ENCODE measurements at places on chromosomes 2 and 18.
A peak's percentile ranks its signal among the peaks of the same experiment; 100 is the strongest.

DNA sequence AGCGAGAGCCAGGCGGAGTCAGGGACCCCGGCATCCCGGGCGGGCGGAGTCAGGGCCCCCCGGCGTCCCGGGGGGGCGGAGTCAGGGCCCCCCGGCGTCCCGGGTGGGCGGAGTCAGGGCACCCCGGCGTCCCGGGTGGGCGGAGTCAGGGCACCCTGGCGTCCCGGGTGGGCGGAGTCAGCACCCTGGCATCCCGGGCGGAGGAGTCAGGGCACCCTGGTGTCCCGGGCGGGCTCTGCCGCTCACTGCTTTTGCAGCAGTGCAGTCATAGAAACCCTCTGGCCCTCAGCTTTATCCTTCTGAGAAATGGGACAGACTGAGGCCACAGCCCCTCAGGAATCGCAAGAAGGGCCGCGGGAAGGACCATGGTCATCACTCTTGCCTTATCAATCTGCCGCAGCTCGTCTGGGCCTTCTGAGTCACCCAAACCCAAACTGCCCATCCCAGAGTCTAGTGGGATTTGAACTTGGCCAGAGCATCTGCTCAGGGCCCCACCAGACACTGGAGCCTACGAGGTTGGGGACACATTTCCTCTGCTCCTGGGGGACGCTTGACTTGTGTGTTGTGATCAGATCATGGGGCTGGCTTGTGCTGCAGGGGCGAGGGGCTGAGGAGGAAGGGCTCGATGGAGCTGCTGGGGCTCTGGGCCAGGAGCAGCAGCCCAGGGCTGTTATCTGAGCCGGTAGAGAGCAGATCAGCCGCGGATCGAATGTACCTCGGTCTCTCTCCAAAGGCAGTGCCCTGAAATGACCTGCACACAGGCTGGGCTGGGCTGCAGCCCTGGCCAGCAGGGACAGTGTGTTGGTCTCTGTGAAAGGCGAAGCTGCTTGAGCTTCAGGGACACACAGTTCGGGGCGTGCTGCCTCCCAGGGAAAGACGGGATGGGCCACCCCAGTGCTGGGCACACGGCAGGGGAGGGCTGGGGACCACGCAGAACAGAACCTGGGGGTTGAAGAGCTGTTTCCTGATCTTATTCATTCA lies 290.1 kb upstream of the HDAC4 start:
- no peak for DNase-seq

DNA sequence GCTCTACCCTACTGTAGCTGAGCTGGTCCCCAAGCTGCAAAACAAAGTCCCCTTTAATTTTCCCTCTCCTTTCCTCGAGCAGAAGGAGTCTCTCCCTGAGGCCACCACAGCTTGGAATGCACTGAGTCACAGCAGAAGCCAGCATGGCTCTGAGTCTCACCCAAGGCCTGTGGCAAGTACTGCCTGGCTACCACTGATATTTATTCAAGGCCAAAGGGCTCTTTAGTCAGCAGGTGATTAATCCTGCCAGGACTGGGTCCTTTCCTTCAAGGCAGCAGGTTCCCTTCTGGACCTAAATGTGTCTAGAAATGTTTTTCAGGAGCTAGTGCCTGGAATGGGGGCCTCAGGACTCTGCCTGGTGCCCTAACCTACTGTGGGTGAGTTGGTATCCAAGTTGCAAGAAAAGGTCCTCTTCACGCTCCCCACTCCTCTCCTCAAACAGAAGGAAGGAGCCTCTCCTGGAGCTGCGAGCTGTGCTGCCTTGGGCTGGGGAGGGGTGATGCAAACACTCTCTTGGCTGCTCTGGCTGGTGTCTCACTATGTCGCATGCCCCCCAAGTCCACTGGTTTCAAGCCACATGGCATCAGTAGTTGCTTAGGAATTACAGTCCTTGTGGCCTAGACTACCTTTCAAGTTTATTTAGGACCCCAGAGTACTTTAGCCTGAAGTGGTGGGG lies 53.4 kb downstream of the CD28 start:
- no peak for DNase-seq

DNA sequence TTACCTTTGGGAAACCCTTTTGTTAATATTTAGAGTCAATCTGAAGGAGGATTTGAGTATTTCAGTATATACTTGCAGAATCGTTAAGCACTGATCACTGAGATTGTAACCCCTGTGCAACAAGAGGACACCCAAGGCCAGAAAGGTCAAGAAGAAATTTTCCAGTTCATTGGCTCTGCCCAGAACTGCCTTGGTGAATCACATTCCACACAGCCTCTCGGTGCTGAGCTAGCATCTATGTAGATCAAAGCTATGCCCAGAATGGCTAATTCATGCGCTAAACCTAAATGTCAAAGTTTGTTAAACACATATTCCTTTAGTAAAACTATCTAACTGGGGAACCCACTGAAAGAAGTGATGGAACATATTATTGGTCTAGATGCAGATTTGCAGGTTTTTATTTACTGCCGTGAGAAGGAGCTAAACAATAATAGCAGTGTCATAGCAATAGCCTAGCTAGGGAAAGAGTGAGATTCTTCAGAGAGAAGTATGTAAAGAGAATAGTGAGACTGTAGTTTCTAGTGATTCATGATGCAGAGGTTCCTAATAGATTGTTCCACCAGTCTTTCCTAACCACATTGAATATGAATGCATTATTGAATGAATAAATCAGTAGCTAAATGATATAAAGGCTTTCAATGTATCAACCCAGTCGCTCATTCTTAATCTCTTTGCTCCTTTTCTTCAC lies 423.2 kb upstream of the CRIM1 start:
- DNase-seq: no peak

DNA sequence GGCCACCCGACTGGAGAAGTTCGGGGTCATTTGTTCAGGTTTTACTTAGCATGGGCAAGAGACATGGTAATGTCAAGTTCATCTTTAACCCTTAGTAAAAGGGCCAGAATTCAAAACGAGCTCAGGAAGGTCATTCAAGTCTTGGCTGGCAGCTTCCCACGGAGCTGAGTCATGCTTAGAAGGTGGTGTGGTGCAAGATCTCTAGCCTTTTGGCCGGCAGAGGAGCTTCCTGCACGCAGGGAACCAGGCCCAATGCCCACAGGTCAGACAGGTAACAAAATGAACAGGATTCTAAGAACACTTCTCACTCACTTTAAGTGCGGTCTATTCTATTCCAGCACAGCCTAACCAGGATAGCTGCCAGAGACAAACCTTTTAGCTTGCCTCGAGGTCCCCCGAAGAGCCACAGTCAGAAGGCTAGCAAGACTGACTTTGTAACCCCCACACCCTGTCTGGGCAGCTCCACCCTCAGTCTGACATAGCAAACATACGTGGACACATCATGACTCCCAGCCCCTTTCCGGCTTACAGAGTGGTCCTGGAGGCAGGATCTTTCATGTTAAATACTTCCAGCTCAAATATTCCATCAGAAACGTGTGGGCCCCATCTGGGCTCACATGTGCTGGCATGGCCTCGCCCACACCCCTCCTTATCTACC lies 292.7 kb downstream of the BCL11A start:
- no peak for DNase-seq

GRCh38 chr18:35494251-35495220 lies 3.2 kb downstream of the INO80C start:
- DNase-seq: peak; percentile 70

DNA sequence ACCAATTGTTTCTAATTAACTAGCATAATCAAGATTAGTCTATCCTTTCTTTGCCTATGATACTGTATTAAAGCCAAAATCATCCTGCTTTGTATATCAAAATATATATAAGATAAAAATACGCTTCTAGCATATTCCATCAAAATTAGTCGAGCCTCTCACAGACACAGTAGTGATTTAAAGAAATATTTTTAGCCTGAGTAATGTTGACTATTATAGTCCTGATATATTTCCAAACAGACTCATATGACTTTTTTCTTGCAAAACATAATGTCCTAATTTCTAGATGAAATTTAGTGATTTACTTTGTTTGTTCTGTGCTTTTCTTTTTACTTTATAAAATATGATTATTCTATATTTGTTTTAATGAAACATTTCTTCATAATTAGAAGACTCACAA lies 30.9 kb downstream of the FAP start:
- DNase-seq: no peak

DNA sequence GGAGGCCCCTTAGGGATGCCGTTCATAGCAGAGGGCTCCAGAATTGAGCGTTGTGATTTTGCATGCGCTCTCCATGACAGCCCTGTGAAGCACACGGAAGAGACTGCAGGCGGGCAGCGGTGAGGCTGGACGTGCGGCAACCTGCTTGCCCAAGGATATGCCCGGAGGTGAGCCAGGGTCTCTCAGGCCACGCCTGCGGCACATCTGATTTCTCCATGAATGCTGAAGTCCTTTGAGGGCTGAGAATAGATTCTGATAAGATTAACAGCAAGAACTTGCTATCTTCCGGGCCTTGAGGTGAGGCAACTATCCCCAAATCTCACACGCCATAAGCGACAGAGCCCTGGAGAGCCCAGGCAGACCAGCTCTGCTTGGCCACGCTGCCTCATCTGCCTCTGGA lies 55.6 kb upstream of the LAMA1 start:
- DNase-seq: no peak

DNA sequence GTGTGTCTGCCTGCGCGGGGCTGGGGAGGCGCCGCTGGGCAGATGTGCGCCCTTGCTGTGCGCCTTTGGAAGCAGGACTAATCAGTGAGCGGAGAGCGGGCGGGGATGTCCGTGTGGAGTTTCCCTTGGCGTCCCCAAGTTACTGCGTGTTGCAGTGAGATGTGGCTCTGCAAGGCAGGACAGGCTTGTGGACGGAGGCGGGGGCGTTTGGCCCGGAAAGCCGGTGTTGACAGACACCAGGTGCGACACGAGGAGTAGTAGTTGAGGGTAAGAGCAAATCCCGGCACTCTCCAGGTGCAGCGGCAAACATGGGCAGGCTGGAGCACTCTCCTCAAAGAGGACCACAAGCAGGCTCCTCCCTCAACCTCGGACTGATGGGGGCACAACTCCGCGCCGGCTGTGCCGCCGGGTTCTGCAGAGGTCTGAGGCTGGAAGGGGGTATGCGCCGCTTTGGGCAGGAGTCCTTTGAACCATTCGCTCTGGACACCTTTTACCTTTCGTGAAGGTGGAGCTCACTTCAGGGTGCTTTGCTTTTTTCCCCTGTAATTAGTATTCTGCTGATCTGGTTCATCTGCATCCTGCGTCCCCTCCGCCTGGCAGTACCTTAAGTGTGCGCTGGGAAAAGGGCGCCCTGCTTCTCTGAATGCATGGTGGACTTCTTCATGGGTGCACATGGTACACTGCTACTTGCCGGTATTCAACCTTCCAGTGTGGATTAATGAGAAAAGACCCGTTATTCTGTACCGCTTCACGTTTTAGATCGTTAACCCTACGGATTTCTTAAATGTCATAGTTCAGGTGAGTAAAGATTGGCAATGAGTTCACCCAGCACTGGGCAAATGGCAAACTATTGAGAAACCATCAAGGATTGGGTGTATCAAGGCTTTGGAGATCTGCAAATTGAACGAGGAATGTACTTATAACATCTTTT lies 608 bp downstream of the CDH7 start:
- no peak for DNase-seq

GRCh38 chr18:49692906-49693716 lies 120.2 kb downstream of the ACAA2 start:
- no peak for DNase-seq

DNA sequence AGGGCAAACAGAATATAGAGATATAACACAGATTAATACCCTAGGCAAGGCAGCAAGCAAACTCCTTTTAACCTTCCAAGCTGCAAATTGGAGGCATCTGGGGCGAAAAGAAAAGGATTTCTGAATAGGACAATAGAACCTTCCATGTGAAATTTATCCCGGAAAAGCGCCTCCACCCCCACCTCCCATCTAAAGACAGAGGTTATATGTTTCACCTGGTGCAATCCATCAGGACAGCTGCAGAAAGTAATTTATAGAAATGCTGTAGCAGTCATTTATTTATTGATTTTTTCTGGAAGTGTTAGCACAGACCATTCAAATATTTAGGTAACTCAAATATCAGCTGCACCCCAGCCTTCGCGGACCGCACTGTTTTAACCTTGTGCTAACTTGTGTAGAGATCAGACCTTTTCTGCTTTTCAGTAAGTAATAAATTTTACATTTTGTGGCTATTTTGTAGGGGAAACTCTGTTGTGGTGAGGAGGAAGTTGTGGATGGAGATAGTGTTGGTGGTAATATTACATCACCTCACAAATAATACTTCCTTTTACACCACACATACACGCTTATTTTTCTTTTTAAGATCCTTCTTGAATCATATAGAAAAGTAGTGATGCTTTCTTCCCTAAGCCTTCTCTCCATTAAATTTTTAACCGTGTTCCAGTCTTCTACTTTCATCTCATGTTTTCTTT lies 919.3 kb upstream of the CDH2 start:
- DNase-seq: peak; percentile 88

- DNase-seq: no peak
Observed at GRCh38 chr2:45484965-45485364, 126.1 kb downstream of the SRBD1 start.

Data from GF-D8 (cell line).